Cerebellar nuclear complex (tissue), 1 donor: ENCODE measurements at places on chromosomes 11 and 22.

GRCh38 chr11:78343303-78343702, 74.3 kb downstream of the GAB2 start:
- DNase-seq: no peak

- DNase-seq: no peak
Observed at GRCh38 chr11:6646071-6646470, 9.5 kb downstream of the DCHS1 start.

DNA sequence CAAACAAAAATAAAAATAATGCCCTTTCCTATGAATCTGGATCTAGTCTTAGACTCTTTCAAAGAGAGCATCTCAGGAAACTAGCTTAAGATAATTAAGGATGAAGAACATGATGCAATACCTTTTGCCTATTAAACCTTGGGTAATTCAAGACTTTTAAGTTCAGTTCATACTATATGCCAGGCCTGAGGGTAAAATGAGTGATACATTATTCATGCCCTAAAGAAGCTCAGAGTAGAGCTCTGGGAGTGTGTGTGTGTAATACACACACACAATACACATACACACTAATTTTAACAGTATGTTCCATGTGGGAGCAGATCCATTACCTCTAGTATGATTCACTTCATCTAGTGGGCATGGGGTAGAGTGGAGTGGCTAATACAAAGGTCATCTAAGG, 651.4 kb upstream of the CHORDC1 start:
- no peak for DNase-seq

DNA sequence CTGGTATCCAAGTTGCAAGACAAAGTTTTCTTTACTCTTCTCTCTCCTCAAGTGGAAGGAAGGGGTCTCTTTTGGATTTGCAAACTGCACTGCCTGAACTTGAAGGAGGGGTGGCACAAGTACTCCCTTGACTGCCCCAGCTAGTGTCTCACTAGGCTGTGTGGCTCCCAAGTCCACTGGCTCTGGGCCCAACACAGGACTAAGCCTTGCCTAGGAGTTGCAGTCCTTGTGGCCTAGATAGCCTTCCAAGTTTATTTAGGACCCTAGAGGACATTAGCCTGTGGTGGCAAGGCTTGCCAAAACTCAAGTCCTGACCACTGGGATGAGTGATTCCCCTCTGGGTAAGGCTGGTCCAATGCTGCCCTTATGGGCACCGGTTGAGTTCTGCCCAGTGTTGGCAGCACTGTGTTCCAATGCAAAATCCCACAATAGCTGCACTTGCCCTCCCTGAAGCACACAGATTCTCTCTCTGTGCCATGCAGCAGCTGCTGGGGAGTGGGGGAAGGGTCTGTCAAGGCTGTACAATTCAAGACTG, 10.2 kb upstream of the WEE1 start:
- no peak for DNase-seq

DNA sequence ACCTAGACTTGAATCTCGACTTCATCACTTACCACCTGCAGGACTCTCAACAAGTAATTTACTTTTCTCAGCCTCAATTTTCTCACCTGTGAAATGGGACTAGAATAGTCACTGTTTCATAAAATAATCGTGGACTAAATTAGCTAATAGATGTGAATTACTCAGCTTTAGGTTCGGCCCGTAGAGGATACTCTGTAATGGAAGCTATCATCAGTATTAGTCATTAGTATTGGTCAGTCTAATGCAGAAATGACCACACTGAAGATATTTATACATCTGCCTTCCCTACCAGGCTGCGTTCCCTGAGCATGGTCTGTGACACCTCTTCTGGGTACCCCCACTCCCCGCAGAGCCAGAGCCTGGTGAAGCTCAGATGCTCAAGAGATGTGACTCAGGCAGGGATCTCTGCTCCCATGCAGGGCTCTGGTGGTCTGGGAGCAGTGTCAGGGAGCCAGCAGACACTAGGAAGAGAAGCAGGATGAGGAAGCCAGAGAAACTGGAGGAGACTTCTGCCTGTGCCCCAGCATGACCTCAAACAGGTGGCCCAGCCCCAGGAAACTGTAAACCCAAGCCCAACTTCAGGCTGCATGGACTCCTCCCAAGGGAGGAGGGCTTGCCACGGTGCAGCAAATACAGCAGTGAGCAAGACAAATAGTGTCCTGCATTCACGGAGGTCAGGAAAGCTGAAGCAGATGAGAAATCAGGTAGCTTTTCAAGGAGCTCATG, 88.0 kb upstream of the E2F8 start:
- no peak for DNase-seq

GRCh38 chr11:67436459-67437081, 912 bp downstream of the PTPRCAP start:
- DNase-seq: no peak

DNA sequence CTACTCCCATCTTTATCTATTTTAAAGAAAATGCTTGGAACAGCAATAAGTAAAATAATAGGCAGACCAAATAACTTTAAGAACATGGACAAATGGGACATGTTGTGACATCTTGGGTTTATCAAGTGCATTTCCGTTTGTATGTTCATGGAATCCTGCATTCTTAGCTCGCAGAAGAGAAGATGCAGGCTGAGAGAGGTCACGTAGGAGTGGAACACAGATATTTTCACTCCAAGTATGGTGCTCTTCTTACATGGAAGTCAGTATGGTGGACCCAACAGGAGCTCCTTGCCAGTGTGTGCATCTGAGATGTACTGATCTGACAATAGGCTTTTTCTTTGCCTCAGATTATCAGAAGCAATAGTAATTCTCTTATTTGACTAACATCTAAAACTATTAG, 1.7 kb downstream of the E2F8 start:
- DNase-seq: no peak

DNA sequence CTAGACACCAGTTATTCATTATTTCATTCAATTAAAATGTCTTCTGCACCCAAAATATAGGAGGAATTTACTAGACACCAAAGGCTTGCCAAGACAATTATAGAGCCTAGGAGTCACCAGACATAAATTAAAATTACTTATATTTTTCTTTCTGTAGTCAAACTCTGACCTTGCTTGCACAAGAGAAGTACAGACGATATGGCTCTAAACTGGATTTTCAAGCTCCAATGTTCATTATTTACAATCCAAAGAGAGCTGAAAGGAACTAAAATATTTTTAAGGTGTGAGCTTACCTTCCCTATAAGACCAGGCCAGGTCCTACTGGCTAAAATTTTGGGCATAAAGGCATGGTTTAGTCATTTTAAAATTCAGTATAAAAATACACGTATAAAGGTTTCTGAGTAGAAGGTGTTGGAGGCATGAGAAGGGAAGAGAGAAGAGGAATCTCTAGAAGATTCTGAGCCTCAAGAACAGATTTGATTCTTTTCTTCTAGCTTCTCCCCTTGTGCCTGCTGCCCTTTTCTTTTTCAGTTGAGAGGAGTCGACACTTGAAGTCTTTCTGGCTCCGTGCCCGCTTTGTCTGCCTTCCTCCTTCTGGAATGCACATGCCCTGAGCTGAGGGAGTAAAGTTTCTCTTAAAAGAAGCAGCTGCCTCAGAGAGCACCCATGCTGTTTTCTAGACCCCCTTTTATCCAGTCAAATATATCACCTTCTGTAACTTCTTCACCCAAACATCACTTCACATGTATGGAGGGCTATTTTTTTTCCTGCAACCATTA, 13.5 kb downstream of the C11orf97 start:
- DNase-seq: no peak

DNA sequence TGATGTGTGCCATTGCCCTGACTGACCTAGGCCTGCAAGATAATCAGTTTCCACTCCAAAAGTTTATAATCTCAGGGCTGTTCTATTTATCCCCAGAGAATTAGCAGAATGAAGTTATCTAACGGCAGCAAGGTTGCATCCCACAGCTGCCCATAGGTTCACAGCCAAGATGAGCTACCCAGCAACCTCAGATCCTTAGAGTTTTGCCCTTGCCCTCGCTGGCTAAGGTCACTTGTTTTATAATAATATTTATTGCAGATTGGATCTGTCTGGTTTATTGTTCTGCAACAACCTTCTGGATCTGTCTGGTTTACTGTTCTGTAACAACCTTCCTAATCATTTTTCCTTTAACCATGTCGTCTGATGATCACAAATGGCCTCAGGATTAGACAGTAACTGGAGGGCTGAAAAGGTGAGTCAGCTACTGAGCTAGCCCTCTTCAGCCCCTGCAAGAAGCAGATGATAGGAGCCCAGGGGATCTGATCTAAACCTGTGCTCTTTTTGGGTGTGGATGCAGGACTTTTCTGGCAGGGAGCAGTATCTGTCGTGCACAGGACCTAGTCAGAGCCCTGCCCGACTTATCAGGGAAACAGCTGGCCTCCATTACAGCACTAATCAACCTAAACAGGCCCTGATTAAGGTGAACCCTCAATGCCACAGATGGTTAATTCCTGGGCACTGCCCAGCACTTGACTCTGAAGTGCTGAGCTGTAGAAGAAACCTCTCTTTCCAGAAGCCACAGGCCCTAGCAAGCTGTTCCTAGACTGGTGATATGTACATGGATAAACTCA, 642.9 kb upstream of the KIRREL3 start:
- no peak for DNase-seq

DNA sequence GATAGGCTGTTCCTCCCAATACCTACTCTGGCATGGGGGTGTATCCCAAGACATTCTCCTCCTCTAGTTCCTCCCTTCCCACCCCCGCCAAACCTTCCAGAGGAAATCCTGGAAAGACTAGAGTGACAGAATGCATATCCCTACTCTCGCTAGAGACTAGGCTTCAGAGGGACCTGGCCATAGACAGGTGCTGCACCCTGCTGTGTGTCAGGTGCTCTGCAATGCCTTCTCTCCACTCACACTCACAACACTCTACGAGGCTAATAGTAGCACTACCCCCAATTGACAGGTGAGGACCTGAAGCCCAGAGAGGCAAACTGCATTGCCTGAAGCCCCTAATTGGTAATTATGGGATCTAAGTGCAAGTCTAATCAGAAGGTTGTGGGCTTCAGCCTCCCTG, 46.2 kb upstream of the LMO1 start:
- no peak for DNase-seq

DNA sequence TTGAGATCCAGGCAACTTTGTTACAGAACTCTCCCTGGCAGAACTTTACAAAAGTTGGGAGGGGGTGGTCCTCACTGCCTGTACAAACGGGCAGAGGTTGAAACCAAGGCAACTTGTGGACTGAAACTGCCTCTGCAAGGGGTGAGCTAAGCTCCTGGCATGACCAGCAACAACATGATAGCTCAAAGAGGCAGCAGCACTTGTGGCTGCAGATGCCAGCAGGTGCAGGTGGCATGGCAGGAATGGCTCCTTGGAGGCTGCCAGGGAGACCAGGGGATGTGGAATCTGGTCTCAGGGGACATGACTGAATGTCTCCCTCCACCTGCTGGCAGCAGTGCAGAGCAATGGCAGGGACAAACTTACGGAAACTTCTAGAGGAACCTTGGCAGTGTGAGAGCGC, 38.8 kb upstream of the PHF21A start:
- DNase-seq: no peak

GRCh38 chr11:36512016-36512415, 1.9 kb upstream of the TRAF6 start:
- DNase-seq: no peak

DNA sequence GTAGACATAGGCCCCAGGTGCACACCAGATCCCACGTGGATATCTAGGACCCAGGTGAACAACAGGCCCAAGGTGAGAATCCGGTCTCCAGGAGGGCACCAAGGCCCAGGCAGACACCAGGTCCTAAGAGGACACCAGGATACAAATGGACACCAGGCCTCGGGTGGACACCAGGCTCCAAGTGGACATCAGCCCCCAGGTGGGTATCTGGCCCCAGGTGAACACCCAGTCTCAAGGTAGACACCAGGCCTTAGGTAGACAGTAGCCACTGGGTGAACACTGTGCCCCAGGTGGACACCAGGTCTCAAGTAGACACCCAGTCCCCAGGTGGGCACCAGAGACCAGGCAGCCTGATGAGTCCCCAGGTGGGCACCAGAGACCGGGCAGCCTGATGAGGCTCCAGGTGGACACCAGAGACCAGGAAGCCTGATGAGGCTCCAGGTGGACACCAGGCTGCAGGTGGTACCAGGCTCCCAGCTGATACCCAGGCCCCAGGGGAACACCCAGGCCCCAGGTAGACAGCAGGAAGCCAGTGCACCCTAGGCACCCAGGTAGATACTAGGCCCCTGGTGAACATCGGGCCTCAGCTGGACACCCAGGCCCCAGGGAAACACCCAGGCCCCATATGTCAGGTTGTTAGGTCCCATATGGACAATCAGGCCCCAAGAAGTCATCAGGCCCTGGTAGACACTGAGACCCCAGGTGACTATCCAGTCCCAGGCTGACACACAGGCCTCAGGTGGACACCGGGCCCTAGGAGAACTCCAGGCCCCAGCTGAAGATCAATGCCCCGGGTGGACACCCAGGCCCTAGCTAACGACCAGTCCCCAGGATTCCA, 55.1 kb upstream of the SEPTIN5 start:
- DNase-seq: no peak

DNA sequence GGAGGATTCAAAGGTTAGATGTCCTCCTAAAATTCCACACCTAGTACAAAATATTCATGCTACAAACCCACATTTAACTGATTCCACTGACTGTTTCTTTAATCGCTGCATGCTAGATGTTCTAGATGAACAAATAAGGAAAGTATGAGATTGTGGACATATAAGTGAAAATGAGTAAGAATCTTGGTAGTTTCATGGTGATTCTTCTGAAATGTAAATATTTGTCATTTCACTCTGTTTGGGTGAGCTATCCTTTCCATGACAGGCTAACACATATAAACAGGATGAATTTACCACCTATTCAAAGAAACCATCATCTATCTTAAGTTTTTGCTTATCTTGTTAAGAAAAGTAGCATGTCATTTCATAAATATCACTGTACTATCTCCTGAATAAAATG, 14.8 kb downstream of the OR5B3 start:
- DNase-seq: no peak
